ENCODE measurements at places on chromosomes 2 and 18.

DNA sequence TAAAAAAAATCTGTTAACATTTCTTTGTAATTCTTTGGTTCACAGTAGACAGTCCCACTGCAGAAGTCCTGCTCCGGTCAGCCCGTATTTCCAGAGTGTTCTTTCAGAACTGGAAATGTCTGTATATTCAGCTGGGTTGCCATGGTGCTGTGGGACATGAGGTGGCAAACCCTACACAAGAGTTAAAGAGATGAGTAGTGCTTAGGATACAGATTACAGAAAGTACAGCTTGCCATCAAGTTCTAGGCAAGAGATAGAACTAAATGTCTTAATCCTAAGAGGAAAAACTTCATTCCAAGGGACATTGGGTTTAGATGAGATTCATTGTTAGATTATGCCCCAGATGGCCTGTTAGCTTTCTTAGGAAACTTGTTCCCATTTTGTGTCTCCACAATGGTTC, 60.1 kb downstream of the FMNL2 start:
- no peak for DNase-seq

GRCh38 chr2:168438553-168438952, 17.5 kb upstream of the CERS6 start:
- no peak for DNase-seq

DNA sequence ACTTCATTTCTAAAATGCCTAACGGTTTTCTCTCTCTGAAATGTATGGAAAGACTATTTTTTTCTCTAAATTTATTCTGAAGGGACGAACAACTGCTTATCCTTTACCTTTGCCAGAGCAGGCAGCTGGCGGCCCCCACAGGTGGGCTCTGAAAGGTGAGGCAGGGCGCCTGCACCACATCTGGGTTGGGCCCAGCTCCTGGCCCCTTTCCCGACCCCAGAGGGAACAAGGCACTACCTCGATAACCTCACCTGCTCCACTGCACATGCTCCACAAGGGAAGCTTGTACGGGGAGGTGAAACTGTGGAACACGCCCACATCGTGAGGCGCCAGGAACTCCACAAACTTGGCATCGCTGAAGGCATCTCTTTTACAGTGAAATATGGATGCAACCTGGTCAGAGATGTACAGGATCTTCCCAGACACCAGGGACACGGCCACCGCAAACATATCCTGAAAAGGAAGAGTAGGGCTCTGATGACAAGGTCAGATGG, 17.3 kb downstream of the PER2 start:
- no peak for DNase-seq

DNA sequence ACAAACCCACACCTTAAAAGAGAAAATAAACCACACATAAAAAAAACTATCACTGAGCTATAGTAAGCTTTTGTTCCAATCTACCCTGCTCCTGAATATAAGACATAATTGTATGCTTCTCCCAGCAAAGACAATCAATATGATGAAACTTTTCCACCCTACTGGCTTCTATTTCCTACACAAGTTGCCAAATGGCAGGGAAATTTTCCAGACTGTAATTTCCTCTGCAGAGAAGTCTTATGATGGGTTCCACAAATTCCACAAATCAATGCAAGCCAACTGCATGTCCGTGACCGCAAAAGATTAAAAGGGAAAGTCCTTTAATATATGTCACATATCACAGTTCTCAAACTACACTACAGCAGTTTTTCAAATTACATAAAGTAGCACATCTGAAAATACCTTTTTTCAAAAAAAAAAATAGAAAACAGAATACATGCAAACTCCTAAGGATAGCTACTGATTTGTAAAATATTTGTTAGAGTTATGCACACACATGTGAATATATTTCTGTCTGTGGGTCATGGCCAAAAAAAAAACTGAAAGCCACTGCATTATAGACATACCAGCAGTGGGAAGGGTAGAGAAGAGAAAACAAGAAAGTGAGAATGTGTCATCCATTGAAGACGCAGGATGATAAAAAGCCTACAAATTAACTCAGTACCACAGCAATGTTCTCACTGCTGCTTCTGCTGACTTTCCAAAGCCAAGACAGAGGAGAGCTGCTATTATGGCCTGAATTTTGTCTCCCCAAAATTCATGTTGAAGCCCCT, 61.4 kb downstream of the RPL31 start:
- DNase-seq: peak; percentile 62

DNA sequence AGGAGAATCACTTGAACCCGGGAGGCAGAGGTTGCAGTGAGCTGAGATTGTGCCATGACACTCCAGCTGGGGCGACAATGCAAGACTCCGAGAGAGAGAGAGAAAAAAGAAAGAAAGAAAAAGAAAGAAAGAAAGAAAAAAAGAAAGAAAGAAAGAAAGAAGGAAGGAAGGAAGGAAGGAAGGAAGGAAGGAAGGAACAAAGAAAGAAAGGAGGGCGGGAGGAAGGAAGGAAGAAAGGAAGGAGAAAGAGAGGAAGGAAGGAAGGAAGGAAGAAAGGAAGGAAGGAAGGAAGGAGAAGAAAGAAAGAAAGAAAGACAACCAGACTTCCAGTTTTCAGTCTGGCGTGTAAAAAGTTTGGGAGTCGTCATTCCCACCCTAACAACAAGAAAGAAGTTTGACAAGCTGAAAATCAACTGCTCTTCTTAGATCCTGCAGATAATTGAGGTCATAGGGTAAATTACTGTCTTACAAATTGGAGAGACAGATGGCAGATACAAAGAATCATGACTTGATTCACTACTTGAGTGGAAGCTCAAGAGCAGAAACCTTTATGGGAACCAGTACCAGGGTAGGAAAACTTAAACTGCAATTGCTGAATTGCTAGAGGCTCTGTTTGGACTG, 15.1 kb upstream of the CYP27C1 start:
- no peak for DNase-seq

- DNase-seq: no peak
Measured at GRCh38 chr2:104858006-104858978, 4.4 kb downstream of the POU3F3 start.

- no peak for DNase-seq
Measured at GRCh38 chr18:21830532-21830931, 89.9 kb downstream of the MIB1 start.

DNA sequence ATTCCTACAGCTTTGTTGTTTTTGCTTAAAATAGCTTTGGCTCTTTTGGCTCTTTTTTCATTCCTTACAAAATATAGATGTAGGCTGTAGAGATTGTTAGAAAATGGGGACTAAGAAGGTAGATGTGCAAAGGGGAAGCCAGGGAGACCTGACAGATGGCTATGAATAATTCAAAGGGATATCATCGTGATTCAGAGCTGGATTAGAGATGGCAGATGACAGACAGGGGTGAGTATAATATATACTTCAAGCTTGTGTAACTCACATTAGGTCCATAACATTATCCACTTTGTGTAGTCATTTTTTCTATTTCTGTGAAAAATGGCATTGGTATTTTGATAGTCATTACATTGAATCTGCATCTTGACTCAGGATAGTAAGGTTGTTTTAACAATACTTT, 422.9 kb upstream of the ST6GAL2 start:
- no peak for DNase-seq

DNA sequence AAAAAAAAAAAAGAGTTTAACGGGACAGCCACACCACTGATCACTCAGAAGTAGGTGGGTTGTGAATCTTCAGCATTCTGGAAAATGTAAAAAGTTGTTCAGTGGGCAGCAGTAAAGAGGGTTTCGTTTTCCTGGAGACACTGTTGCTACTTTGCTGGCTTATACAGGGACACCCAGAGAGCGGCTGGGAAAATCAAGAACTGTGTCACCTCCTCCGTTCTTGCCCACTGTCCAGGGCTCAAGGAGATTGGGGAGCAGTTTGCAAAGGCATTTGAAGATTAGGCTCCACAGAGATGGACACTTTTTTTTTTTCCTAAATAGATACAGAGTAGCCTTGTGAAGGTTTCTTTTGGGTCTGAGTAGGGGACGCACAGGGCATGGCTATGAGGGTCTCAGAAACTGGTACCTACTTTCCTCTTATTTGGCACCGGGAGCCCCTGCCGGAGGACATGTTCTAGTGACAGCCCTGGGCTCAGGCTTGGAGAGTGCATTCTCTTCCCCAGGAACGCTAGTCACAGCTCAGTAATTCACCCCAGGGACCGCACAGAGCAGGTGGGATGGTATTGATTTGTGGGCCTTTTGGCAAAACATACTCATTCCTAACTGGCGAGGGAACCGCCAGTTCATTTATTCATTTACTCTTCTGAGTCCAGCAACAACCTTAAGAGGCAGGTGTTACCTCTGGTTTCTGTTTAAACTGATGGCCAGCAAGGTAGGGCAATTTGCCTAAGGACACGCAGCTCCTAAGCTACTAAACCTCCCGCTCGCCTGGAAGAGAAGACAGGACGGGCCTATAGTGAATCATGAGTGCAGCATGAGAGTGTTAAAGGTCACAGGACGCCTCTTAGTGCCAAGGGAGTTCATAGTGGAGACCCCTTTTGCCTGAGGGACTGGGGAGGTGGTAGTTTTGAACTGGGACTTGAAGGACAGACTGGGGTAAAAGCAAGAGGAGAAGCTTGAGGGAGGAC, 53.1 kb downstream of the HPCAL1 start:
- no peak for DNase-seq

GRCh38 chr2:108324531-108325255, 36.0 kb downstream of the SULT1C2 start:
- DNase-seq: peak; percentile 6

DNA sequence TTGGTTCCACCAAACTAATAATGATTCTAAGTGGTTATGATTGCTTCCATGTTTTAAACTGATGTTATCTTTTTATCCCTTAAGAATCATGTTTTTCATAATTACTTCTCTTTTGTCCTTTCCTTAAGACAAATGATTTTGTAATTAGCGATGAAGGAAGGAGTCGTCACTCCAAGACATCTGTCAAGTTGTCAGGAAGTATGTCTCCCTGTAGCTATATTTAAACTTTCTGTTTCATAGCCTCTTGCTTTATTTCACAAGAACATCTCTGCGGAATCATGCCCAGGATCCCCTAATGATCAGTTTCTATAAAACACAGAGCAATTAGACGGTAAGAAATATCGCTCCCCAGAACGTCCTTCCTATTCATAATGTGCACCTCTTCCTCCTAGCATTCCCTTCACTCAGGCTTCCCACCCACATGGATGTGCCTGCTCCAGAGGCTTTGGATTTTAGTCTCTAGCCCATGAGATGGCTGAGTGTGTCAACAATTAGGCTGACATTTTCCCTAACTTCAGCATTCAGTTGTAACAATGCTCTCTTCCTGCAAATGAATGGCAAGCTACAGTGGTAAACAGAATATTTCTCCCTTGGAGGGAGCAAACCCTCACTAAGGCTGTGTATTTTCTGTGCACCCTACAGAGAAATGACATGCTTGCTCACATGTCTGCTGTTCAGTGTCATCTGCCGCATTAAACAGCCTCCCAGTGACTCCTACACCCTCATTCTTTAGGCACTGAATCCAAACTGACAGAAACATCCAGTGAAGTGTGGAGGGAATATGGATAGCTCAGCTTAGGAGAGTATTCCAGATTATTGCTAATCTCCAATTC, 879.6 kb upstream of the CELF4 start:
- DNase-seq: no peak

DNA sequence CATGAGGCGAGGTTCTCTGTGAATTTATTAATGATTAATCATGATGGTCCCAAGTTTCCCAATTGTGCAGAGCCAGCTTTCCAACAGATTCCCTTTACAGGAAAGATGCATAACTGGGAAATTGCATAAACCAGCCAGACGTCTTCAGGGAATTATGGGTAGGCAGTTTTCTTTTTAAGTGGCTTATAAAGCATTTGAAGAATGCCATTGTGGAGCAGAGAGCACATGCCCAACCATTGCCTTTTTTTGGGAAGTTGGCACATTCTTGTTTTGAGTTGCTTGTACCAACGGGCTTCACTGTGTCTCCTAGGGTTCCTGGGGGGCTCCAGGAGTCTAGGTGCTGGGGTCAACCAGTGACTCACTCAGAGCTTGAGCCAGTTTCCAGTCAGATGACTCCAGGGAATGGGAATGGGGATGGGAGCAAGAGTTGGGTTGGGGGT, 231.7 kb upstream of the FOSL2 start:
- DNase-seq: peak; percentile 95

GRCh38 chr2:107742460-107743027, 84.1 kb upstream of the RGPD4 start:
- DNase-seq: no peak

GRCh38 chr2:1665761-1666505, 78.4 kb downstream of the PXDN start:
- DNase-seq: no peak

DNA sequence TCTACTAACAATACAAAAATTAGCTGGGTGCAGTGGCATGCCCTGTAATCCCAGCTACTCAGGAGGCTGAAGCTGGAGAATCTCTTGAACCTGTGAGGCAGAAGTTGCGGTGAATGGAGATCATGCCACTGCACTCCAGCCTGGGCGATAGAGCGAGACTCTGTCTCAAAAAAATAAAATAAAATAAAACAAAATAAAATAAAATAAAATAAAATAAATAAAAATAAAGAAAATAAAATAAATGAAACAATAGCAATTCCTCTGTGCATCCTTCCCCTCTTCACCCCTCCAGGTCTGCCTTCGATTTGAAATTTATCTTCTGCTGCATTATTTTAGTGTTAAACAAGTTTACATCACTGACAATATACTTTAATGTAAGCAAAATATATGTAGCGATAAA, 63.0 kb upstream of the UXS1 start:
- no peak for DNase-seq

DNA sequence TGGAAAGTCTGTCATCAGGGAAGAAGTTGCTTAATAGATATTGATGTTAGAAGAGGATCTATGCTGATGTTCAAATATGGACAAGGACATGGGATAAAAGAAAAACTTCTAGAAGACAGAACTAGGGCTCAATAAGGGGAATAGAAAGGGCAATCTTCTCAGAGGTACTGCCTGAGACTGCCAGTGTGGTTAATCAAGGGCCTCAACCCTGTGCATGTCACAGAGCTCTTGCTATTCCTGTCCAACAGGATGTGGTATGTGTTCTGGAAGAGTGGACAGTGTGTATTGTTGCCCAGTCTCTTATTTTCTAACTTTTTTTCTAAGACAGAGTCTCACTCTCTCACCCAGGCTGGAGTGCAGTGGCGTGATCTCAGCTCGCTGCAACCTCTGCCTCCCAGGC, 27.8 kb upstream of the RNF125 start:
- no peak for DNase-seq

DNA sequence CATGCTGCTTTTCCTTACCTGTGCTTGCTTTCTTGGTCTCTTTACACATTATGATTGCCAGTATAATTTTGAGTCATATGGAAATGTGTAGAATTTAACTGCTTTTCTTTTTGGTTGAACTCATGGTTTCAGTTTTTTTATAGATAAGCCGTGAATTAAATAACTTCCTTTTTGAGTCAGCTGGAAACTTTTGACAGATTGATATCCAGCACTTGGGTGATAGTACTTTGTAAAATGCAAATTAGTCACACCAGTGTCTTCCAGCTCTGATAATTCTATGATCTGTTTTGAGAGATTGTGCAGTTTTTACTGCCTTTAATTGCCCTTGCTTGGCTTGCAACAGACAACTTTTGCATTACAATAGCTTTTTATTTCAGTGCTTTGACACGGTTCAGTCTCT, 86.4 kb downstream of the NCOA1 start:
- no peak for DNase-seq

DNA sequence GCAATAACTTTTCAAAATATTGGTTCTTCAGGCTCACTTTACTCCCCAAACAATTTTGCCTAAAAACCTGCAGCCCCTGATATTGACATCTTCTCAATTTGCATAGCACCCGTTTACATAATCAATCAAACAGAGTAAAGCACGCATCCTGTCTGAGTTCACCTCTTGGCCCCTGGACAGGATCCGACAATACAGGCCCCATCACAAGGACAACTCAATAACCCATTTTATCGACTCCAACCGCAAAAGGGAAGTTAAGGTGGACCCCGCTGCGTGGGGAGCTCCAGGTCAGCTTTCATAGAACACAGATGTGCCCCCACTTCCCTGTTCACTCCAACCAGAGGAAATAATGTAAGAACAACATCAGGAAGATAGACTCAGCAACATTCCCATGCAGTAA, 44.7 kb downstream of the TTC32 start:
- DNase-seq: no peak

Measured in fibroblast of skin of left biceps (primary cell).